ENCODE measurements at places on chromosomes 11 and 22.

- no peak for DNase-seq
Measured at GRCh38 chr11:119752345-119752871, 23.4 kb upstream of the NECTIN1 start.

- no peak for DNase-seq
Measured at GRCh38 chr11:78711735-78712134, 137.1 kb upstream of the NARS2 start.

DNA sequence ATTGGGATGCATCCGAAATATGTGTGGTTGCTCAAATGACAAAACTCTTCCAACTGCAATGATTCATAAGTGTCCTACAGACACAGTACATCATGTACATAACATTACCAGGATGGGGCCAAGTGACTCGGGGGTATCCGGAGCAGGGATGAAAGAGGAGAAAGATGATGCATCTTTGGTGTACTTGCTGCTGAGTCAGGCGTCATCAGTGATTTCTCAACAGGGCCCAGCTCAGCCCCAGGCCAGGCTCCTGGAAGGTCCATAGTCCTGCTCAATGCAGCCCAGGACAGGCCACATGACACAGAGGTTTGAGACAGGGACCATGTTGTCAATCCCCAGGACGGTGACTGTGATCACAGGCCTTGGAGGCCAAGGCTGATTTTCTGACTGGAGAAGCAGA lies 59.3 kb downstream of the GGTLC2 start:
- no peak for DNase-seq

DNA sequence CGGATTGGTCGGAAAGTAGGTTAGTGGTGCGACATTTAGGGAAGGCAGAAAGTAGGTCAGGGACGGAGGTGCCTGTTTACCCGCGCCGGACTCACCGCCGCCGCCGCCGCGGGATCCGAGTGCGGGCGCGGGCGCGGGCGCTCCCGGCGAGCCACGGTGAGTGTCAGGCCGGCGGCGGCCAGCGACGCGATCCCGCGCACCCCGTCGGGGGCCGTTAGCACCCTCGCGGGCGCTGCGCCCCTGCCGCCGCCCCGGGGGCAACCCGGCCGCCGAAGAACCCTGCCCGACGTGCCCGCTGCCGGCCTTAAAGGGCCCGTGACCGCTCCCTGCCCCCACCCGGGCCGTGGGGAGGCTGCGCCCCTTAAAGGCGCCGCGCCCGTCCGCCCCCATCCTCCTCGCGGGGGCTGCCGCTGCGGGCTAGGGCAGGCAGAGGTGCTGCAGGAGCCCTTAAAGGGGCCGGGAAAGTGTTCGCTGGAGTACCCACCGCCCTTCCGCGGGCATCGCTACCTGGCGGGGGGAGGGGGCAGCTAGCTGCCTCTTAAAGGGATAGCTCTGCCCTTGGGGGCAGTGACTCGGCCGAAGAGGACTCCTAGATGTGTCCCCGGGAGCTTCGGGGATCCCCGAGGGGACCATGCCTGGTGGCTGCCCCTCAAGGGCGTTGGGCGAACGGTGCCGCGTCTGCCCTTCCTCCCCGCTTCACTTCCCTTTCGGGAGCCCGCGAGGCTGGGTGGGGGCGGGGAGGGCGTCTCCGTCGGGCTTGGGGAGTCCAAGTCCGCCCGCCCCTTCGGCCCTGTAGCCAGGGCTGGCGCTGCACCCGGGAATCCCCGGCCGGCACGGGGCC lies at the start of gene BMAL1:
TSS of gene BMAL1 (plus strand) at position 23 of the 841 bp plus-strand sequence. CDS start 76,519 bp downstream, outside the sequence.
- no peak for DNase-seq

- no peak for DNase-seq
Measured at GRCh38 chr11:10294290-10294953, 403 bp upstream of the SBF2 start.

GRCh38 chr11:5258543-5259262 lies 4.1 kb upstream of the HBG2 start:
- no peak for DNase-seq

GRCh38 chr11:75706260-75706729 lies 11.3 kb upstream of the MOGAT2 start:
- DNase-seq, result peak; percentile 6

- no peak for DNase-seq
Measured at GRCh38 chr11:12599408-12600143, 74.6 kb upstream of the TEAD1 start.

DNA sequence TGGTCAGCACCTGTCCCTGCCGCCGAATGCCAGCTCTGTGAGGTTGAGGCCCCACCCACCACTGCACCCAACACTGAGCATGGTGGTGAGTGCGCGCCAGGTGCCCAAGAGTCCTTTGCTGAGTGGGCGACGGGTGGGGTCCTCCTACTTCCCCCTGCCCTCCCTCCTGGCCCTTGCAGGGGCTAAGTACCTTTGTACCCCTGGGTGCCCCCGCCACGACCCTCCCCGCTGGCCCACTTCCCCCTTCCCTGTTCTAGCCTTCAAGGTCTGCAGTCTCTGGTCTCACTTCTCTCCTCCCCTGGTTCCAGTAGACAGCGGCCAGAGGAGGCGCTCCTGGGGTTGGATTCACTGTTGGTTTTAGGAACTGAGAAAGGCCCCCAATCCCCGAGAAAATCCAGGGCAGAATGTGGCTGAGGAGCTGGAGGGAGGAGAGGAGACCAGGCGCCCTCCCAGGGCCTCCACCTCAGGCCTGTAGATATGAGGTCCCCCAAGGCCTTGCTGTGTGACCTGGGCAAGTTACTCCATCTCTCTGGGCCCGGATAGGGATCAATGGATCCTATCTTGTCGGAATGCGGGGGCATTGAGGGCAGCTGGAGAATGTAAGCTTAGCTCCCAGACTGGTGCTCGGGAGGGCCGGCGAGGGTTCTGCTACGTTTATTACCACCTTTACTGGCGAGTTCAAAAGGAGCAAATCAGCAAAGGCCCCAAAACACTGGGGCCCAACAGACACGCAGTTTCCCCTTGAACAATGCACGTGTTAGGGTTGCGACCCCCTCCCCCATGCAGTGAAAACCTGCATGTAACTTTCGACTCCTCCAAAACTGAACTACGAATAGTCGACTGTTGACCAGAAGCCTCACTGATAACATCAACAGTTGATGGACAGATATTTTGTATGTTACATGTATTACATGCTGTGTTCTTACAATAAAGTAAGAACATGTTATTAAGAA lies 31.9 kb upstream of the SMIM38 start:
- DNase-seq, result no peak

DNA sequence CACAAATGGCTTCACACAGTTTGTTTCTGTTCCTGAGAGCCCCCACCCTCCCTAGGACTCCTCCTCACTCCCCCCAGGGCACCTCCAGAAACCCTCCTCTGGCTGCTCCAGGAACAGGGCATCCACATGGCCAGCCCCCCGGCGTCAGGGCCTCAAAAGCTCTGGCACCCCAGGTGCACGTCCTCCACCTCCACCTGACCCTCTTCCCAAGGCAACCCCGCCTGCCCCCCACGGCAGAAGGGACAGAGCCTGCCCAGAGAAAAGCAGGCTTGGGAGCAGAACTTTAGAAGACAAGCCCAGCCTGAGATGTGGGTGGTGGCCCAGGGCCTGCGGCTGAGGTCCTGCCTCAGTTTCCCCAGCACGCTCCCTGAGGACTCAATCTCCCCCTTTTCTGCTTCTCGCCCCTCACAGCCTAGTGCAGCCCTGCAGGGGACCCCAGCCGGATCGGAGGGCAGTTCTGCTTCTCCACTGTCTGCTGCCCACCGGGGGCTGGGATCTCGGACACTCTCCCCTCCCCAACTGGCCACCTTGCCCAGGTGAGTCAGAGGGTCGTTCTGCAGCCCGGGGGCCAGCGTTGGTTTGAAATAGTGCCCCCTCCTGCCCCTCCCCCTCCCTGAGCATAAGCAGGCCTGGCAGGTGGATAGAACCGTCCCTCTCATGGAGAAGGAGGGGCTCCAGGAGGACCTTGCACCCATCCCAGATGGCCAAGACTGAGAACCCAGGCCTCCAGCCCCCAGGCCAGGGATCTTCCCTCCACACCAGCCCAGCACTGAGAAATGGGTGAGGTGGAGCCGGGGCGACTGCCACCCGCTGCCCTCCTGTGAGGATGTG lies 2.4 kb upstream of the TRABD start:
- DNase-seq, result no peak

GRCh38 chr11:44835938-44836337 lies 109.2 kb downstream of the TSPAN18 start:
- DNase-seq, result no peak

- no peak for DNase-seq
Measured at GRCh38 chr11:79296141-79296540, 144.7 kb downstream of the TENM4 start.

- DNase-seq, result no peak
Measured at GRCh38 chr11:69876013-69876412, 56.8 kb upstream of the FGF3 start.

DNA sequence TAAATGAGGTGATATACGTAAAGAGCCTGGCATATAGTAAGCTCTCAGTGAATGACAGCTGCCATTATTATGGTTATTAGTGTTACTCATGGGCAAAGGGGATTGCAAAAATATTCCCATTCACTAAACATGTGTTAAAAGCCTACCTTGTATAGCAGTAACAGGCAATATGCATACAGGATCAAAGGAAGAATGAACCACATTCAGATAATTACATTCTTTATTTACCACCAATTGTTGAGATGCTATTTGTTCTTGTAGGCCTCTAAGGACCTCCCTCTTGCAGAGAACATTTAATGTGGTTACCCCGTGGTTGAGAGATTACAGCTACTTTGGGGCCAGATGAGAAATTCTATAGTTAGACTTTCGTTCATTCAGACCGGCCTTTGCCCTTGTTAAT lies 82.7 kb upstream of the DRD2 start:
- no peak for DNase-seq

- DNase-seq, result no peak
Measured at GRCh38 chr11:101944923-101945322, 28.6 kb upstream of the ANGPTL5 start.

DNA sequence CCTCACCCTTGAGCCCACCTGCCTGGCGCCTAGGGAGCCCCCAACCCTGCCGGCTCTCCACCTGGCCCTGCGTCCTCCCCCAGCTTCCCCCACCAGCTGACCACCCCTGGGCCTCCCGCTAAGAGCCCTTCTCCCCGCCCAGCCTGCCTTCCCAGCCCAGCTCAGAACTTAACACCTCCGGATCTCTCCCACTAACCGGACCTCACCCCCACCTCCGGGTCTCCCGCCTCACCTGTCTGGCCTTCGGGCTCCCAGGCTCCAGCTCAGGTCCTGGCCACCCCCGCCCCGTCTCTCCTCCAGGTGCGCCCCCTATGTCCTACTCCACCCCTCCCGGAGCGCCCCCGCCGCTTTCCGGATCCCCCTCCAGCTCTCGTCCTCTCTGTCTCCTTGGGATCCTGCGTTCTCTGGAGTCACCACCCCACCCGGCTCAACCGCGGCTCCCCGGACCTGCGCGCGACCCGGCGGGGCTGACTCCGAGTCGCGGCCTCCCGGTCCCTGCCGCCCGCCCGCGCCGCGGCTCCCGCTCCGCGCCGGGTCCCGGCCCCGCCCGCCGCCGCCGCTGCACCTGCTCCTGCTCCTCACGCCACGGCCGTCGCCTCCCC lies at the start of gene KCNJ11:
TSS of gene KCNJ11 (minus strand) at position 51 of the 602 bp plus-strand sequence. CDS start 568 bp downstream, outside the sequence.
- no peak for DNase-seq

GRCh38 chr11:44483919-44484610 lies 81.4 kb upstream of the CD82 start:
- DNase-seq, result peak; percentile 4

Measured in amniotic stem cell (primary cell).